Thyroid gland (tissue), 4 donors: ENCODE measurements at places on chromosomes 16 and 17.
A peak's percentile ranks its signal among the peaks of the same experiment; 100 is the strongest.

DNA sequence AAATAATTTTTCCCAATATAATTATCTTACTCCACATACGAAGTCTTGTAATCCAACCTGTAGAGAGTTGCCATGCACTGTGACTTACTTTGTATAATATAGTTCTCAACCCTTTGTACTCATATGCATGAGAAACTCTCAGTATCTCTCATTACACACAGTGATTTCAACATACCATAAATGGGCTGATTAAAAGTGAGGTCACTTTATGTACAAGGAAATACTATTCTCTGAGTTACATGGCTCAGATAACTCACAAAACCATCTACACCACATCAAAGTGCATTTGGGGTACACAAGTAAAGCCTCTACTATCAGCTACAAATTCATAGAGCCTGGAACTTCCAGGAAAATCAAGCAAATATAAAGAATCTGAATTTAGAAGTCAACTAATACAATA, 27.9 kb downstream of the SLFN12 start:
- no peak for DNase-seq

DNA sequence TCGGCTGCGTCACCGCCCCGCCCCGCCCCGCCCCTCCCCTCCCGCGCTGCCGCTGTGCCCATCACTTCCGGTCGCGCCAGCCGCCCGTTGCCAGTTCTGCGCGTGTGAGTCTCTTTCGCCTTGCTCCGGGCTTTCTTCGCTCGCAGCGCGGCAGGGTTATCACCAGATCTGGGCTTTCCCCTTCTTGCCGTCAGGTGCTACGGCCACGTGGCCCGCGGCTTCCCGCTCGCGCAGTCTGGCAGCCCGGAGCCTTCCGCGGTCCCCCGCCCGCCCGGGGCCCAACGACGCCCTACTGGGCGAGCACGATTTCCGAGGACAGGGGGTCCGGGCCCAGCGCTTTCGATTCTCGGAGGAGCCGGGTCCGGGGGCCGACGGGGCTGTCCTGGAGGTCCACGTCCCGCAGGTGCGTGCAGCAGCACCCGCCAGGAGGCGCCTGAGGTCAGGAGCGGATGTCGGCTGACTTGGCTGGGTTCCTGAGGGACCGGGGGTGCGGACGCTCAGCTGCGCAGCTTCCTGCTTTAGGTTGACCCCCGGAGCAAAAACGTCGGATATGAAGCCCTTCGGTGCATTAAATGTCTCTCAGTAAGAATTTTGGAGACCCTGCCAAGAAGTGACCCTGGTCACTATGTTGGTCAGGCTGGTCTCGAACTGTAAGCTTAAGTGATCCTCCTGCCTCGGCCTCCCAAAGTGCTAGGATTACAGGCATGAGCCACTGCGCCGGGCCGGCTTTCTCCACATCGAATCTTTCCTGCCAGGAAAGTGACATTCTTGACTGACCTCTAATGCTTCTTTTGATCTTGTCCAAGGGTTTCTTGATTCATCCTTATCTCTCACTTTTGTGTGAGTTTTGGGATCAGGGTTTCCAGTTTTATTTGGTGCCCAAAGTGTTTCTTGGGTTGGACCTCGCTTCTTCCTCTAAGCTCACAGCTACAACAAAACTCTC, at the start of gene METTL23:
Gene METTL23, plus strand, starts transcription at position 64 of the 943 bp plus-strand sequence. CDS start 2,872 bp downstream, outside the sequence.
- peak; percentile 87 for DNase-seq

- no peak for DNase-seq
Measured at GRCh38 chr16:2783581-2784357, 3.6 kb downstream of the PRSS33 start.

DNA sequence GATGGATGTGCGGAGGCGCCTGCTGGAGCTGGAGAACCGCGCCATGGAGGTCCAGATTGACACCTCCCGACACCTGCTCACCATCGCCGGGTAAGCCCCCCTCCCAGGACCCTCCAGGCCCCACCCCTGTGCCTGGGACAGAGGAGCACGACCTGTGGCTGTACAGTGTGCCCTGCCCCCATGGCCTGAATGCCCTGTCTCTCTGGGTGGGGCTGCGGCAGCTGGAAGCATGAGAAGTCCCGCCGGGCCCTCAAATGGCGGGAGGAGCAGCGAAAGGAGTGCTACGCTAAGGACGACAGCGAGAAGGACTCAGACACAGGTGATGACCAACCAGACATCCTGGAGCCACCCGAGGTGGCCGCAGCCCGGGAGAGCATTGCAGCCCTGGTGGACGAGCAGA, 11.2 kb downstream of the BTBD17 start:
- DNase-seq, result no peak

DNA sequence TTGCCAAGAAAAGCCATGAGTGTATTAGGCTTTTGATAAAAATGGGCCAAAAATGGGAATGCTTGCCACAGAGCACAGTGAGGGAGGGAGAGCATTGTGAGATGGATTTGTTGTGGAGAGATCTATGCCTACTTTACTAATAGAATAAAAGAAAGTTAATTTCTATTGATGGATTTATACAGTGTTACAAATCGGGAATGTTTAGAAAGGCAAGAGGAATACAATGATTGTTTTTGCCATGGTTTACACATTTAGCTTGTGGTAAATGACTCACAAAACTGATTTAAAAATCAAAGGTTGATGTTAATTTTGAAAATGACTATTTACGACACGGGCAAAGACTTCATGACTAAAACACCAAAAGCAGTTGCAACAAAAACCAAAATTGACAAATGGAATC, 16.6 kb downstream of the CCL4 start:
- DNase-seq, result no peak

DNA sequence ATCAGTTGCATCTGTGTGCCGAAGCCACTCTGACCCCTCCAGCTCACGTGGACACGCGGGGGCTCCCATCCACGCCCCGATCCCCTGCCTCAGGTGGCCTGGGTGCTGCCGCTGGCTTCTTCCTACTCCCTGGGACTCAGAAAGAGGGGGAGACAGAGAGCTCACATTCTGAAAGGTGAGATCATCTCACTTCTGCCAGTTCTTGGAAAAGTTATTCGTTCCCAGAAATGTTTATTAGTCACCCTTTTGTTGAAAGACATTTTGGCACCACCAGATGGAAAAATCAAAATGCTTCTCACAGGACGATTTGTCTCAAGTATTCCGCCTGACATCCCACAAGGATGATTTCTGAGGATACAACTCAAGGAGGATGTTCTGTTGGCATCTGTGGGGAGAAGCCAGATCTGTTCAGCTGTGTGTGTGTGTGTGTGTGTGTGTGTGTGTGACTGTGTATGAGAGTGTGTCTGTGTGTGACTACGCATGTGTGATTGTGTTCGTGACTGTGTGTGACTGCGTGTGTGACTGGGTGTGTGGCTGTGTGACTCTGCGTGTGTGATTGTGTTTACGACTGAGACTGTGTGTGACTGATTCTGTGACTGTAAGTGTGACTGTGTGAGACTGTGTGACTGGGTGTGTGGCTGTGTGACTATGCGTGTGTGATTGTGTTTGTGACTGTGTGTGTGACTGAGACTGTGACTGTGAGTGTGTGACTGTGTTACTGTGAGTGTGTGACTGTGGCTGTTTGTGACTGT, 207.3 kb downstream of the NTN1 start:
- DNase-seq, result no peak

DNA sequence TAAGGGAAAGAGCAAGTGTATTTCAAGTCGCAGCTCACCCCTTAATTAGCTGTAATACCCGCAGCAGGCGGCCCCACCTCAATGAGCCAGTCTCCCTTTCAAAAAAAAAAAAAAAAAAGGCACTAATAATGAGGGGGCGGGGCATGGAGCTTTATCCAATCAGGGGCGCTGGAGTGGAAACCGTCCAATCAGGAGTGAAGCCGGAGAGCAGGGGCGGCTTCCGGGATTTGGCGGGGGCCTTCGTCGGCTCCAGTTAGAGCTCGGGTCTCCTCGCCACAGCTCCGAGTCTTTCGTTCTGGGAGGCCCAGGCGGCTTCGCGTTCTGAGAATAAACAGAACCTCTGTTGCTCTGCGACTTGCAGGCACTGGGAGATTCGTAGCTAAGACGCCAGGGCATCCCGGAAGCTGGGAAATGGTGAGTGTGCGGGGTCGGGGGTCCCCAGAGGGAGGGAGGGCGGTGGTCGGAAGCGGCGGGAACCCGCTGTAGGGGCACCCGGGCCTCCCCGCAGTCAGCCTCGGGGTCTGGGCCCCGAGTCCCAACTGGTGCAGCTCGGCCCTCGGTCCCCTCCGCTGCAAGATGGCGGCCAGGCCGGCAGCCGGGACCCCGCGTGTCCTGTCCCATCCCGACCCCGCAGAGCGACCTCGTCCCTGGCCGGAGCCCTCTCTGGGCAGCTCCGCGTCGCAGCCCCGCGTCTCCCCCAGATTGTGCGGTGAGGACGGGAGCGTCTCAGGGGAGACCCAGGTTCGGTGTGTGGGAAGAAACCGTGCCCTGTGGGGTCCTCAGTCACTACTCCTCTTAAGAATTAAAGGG, at the start of gene ZNF267:
Gene ZNF267, plus strand, starts transcription at position 252 of the 810 bp plus-strand sequence. Its CDS starts 160 bp downstream, at position 412.
- peak; percentile 97 for DNase-seq

DNA sequence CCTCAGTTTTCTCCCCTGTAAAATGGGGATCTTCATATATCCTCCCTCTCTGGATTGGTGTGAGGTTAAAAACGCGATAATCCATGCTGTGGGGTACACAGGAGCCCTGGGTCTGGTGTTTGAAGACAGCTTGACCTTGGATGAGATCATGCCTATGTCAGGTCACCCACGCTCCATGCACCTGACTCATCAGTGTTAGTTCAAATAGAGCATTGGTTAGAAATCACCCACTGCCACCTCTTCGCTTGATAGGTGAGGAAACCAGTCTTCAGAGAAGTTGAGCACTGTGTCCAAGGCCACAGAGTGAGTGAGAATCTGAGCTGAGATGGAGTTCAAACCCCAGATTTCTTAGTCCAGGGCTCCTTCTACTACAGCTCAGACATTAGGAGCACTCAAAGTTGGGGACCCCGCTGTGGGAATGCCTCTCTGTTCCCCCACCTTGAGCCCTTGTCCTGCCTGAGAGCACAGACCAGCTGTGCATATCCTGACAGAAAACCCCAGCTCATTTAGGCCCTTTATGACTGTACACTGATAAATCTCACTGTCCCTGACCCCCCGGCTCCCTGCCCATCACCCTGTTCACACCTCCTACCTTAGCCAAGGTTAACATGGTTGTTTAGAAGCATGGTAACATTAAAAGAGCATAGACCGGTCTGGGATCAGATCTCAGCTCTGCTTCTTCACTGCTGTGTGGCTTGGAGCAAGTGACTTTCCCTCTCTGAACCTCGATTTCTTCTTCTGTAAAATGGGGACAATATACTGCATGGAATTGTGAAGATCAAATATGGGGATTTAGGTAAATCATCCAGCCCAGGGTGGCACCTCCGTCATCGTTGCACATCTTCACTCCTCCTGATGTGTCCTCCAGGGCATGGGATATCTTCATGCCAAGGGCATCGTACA, 22.4 kb upstream of the LGALS9 start:
- DNase-seq, result no peak

DNA sequence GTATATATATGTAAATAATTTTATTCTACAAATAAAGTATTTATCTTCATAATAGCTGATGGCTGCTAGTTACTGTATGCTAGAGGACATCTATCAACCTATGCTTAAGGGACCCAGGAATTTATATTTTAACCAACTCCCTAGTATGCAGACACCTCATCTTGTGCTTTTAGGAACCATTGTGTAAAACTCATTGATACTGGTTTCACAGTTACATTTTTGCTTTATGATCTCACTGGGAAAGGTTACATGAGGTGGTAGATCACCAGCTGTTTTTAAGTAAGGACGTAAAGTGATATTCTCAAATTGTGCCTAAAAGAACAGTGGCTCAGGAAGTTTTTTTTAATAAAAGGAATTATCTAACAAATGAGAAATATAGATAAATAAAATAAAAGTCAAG, 56.4 kb downstream of the VMP1 start:
- no peak for DNase-seq

DNA sequence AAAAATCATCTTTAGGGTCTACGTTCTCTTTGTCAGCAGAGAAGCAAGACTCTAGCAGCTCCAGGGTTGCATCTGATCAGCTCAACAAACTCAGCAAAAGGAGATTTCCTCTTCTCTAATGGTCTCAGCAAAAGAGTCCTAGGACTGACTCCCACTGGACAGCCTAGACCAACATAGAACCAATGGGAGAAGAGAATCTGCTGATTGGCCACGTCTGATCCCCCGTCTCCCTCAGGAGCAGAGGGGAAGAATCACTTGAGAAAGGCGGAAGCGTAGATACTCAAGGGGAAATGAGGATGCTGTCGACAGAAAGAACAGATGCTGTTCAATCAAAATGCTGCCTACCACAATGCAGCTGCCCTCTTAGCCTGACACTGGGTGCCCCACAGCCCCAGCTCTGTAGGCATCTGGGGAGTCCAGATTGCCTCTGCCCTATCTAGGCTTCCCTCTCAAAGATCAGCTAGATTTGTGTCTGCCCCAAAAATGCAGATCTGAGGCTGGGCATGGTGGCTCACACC, 31.5 kb upstream of the EMP2 start:
- DNase-seq, result no peak

- peak; percentile 54 for DNase-seq
Measured at GRCh38 chr17:17785407-17785806, 51.4 kb downstream of the SREBF1 start.

DNA sequence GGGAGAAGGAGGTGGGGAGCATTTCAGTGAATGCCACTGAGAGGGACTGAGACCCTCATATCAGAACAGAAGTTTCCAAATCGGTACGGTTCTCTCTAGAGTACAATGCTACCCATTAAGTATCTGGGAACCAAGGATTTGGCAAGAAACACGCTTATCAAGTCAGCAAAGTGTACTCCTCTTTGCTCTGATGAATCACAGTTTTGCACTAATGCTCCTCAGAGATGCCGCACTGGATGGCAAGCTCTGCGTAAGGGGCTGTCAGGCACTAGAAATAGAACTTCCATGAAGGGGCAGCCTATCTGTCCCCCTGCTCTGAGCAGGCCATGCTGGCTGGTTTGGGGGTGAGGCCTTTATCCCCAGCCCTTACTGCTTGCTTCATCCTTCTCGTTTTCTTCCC, 4.8 kb upstream of the ABCC12 start:
- peak; percentile 39 for DNase-seq

DNA sequence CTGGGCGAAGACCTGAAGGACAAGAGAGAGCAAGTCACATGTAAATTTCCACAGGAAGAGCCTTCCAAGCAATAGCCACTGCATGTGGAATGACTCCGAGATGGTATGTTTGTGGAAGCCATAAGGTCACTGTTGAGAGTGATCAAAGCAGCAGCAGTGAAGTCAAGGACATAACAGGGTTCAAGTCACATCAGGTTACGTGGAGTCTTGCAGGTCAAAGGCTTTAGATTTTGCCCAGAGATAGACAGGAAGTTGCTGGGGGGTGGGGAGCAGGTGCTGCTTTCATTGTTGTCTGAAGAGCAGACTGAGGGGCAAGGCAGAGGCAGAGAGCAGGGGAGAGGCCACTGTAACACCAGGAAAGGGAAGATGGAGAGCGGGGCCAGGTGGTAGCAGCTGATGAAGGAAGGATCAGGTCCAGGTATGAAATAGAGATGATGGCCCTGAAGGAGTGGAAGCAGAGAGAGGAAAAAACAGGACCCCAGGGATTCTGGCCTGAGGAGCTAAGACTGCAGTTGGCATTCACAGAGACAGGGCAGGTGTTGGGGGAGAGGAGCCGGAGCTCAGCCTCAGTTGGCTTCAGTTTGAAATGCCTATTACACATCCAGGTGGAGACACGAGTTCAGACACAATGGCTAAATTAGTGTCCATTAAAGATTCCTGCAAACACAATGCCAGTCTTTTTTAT, 129.3 kb upstream of the AXIN2 start:
- DNase-seq, result no peak

- DNase-seq, result no peak
Measured at GRCh38 chr17:1001640-1002411, 4.9 kb downstream of the TIMM22 start.

GRCh38 chr17:10144456-10144855, 54.0 kb downstream of the GAS7 start:
- no peak for DNase-seq
